NCI-H187 (cell line): ENCODE measurements at places on chromosomes 16 and 17.
A peak's percentile ranks its signal among the peaks of the same experiment; 100 is the strongest.

- DNase-seq, result no peak
Observed at GRCh38 chr17:76193591-76193990, 46.7 kb downstream of the RNF157 start.

GRCh38 chr16:58475091-58475619, 24.8 kb upstream of the NDRG4 start:
- no peak for DNase-seq

DNA sequence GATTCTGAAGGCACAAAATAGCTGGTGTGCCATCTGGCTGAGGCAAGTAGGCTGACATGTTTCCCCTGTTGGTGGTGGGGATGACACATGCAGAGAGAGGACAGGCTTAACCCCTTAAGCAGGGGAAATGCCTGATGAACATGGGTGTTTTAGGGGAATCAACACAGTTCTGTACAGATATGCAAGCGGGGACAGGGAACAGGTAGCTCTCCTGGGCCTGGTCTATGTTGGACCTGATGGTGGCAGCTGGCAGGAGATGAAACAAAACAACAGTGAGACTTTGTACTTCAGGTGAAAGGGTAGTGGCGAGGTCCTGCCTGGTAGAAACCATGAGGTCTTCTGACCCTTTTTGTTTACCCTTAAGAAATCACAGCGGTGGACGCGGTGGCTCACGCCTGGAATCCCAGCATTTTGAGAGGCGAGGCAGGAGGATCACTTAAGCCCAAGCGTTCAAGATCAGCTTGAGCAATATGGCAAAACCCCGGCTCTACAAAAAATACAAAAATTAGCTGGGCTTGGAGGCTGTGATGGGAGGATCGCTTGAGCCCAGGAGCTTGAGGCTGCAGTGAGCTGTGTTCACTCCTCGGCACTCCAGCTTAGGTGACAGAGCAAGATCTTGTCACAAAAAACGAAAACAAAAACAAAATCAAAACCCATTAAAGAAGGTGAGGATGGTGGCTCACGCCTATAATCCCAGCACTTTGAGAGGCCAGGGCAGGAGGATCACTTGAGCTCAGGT, 10.5 kb downstream of the OR1F1 start:
- DNase-seq, result no peak

DNA sequence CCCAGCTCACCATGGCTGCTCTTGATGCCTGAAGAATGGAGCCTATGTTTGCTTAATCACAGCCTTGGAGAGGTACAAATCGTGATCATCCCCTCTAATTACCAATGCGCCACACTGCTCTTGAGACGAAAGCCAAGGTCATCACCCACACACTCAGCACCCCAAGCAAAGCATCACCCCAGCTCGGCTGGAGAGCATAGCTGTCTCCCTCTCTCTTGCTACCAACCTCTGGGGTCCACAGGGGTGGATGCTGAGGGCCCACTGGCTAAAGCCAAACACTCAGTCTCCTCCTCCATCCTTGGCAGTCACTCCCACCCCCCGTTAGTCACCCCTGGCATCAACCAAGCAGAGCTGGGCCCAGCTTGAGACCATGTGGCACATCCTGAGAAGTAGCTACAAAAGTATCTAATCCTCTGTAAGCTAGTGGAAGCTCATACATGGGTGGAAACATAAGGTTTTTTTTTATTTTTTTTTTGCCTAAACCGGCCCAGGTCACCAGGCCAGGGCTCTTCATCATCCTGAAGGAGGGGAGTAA, 44.8 kb downstream of the PIMREG start:
- no peak for DNase-seq

DNA sequence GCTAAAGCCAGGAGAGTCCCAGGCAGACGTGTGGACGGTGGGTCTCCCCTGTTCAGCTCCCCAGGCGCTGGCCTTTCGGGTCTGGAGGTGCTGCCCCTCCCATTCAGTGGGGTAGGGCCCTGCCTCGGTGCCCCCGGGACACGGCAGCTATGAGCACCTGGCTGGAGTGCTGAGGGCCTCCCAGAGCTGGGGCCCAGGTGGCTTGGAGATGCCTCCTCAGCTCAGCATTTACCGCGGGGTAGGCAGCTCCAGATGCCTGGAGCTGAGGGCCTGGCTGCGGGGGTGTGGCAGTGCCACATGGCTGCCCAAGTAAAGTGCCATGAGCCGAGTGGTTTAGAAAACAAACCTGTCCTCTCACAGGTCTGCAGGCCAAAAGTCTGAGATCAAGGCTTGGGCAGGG, 19.5 kb downstream of the SOX8 start:
- DNase-seq, result no peak

GRCh38 chr16:57653936-57654335, 14.2 kb upstream of the ADGRG3 start:
- DNase-seq, result no peak

- DNase-seq, result no peak
Observed at GRCh38 chr17:62986549-62986948, 20.5 kb downstream of the TANC2 start.

DNA sequence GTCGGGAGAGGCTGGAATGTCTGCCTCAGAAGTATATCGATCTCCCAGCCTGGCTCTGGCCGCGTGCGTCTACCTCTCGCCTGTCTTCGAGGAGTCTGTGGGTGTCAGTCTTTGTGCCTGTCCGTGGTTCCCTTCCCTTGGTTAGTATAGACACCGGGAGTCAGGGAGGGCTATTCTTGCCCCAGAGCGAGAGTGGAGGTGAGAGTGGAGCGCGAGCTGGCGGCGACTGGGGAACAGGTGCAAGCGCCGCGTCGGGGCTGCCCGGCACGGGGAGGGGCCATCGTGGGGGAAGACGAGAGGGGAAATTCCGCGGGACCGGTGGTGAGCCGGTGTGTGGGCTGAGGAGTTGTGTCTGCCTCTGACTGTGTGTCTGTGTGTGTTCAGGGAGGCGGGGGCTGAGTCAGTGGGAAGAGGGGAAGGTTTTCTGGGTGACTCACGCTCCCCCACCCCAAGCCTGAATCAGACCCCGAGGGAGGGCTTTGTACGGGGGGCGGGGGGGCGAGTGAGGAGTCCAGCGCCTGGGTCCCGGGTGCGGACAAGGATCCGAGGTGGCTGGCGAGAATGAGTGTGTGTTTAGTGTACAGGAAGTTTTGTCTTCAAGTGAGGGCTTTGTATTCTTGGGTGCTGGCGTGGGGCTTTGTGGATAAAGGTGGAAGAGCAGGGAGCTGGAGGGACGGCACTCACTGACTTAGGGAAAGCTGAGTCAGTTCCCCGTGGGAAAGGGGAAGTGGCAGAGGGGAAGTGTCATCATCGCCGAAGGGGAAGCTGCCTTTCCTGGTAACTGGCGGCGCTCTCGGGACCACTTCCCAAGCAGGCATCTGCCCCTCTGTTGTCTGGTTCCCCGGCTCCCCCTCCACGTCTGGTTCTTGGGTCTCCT, 8.6 kb downstream of the KDM6B start:
- DNase-seq, result peak; percentile 30

DNA sequence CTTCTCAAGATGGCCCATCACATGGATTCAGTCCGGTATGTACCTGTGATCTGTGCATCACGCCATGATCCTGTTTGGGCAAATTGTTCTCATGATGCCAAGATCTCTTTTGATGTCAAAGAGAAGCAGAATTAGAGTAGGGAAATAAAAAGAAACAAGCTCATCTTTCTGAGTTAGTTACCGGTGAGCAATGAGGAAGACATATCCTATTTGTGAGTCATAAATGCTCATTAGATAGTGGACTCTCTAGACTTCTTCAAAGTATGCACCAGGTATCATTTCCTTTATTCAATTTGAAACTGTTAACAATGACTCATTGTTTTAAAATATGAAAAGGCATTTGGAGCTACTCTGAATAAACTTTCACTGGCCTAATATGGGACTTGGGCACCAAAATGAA, 8.0 kb upstream of the KRTAP4-12 start:
- no peak for DNase-seq

- DNase-seq, result no peak
Observed at GRCh38 chr17:71580220-71580619, 540.6 kb upstream of the SOX9 start.

GRCh38 chr16:24988593-24989338, 26.4 kb downstream of the ARHGAP17 start:
- DNase-seq, result no peak

DNA sequence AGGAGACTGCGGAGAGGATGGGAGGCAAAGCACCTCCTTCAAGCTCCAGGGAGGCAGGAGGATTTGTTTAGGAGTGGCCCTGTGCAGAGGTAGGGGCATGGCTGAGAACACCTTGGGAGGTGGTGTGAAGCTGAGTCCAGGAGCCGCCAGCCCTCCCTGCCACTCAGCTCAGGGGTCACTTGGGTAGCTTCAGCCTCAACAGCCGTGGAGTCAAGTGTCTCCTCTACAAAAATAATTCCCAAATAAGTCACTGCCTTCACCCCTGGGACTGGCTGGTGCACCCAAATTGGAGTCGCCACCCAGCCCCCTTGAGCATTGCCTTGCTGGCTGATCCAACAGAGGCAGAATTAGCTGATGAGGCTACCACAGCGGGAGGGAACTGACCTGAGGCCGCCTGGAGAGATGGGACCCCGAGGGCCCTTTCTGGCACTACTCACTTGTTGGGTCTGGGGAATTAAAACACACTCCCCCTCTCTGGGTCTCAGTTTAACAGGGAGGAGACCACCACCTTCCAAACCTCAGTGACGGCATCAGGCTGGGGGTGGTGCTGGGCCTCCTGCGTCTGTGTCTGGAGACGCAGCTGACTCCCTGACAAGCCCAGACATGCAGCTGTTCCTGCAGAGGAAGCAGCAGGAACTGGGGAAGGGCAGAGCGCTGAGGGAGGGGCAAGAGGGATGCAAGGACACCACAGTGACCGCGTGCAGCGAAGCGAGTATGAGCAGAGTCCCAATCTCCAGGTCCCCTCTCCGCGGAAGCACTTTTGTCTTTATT, 87.9 kb upstream of the TOB1 start:
- peak; percentile 82 for DNase-seq
